ENCODE measurements at places on chromosomes 16 and 17.

- no peak for DNase-seq
These were observed 33.0 kb downstream of the NGFR start for GRCh38 chr17:49527927-49528651.

GRCh38 chr17:81069135-81069645 is 34.2 kb downstream of the BAIAP2 start:
- no peak for DNase-seq

DNA sequence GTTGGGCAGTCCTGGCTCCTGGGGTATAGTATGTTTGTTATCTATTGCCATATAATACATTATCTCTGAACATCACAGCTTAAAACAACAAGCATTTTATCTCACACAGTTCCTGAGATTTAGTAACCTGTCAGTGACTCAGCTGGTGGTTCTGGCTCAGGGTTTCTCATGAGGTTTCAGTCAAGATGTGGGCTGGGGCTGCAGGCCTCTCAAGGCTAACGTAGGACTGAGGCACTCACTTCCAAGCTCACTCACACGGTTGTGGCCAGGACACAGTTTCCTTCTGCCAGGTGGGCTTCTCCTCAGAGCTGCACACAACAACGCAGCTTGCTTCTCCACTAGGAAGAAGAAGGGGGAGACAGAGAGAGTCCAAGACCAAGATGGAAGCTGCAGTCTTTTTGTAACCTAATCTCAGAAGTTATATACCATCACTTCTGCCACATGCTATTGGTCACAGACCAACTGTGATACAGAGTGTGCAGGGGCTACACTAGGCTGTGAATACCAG is 10.3 kb upstream of the MED13 start:
- DNase-seq = no peak

DNA sequence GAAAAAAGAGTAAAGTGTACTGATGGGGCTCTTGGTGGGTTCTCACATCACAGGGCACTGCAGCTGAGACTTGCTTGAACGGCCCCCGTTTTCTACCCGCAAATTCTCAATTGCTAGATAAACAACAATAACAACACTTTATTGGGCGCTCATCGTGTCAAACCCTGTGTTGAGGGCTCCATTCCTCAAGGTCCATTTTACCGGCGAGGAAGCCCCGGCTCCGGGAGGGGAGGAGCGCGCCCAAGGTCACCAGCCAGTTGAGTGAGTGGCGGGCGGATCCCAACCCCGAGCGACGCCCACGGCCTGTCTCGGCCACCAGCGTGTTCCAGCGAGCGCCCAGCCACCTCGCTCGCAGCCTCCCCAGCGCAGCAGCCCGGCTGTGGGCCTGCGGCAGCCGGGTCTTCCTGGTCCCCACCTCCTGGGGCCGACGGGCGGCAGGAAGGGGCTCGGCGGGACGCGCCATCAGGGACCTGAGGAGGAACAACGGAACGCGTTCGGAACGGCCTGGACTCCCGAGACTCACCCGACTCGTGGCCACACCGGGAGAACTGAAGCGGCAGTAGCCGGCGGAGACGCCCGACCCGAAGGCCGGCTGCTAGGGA is 373 bp downstream of the CMC2 start:
- DNase-seq = no peak

DNA sequence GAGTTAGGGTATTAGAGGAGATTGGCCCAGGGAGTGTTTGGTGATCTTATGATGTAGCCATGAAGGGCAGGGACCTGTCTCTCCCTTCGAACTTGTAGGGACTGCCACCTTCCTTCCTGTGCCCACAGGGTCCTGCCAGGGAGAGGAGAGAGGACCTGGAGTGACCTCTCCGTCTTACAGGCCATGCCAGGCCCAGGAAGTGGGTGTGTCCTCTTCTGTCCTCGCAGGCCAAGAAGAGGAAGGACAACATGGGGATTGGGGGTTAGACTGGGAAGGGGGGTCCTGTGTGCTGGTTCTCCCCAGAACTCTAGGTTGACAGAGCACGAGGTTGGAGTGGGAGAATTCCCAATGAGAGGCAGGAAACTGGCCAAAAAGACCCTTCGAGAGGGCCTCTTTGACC is 43.4 kb upstream of the TAC4 start:
- DNase-seq = no peak

Measured in activated B cell treated with CpG ODN at 0.5 μM for 24 hours (primary cell).